ENCODE measurements at places on chromosomes 4 and X.

DNA sequence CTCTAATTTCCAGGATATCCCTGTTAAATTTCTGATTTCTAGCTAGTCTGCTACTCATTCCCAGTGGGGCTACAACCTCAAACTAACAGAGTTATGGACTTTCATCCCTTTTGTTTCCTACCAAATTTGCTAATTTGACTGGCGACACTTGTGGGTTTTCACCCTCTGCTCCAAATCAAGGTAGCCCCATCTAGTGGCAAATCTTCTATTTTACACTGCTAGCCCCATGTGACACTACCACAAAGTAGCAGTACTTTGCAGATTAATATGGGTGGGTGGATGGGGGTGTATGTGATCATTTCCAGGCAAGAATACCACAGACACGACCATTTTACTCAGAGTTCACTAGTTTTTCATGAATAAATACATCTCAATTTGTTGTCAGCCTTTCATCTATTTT is 150.3 kb downstream of the MSL3 start:
- ATAC-seq: no peak

GRCh38 chrX:46321676-46322075 is 223.5 kb downstream of the ZNF674 start:
- no peak for ATAC-seq

DNA sequence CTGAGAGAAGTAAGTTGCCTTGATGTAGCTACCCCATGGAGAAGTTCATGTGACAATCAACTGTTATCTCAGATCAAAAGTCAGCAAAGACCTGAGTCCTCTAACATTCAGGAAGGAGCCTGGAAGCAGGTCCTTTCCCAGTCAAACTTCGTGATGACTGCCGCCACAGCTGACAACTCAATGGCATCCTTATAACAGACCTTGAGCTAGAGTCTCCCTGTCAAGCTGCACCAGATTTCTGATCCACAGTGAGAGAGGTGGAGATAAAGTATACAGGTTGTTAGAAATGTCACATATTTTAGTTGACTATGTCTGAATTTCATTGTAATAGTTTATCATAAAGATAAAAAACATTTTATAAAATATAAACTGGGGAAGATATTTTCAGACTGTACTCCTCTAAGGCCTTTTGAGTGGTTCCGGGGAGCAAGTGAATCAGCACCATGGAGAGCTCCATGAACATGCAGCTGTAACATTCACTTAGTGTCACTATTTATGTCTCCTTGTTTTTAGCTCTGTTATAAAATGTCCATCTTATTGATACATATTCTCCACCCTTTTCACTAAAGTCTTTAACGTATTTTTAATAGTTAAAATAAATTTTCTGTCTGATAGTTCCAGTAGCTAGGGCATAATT is 1653.5 kb upstream of the AGA start:
- ATAC-seq: no peak

- no peak for ATAC-seq
Observed at GRCh38 chr4:158492391-158492790, 29.3 kb upstream of the RXFP1 start.

DNA sequence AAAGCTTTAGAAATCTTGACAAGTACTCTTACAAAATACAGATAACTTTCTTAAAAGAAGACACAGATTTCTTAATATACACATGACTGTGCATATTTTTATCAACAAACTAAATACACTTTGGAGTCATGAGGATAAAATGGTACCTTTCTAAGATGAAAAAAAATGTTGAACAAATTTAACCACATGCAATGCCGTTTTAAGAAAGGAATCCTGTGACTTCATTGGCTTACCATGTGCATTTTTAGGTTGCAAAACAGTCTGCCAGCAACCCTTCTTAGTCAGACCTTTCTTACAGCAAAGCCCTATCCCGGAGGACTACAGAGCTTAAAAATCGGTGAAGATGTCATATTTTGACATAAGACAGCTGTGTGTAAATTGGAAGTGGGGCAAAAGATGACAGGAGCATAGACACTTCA is 51.7 kb downstream of the GASK1B start:
- ATAC-seq: no peak

DNA sequence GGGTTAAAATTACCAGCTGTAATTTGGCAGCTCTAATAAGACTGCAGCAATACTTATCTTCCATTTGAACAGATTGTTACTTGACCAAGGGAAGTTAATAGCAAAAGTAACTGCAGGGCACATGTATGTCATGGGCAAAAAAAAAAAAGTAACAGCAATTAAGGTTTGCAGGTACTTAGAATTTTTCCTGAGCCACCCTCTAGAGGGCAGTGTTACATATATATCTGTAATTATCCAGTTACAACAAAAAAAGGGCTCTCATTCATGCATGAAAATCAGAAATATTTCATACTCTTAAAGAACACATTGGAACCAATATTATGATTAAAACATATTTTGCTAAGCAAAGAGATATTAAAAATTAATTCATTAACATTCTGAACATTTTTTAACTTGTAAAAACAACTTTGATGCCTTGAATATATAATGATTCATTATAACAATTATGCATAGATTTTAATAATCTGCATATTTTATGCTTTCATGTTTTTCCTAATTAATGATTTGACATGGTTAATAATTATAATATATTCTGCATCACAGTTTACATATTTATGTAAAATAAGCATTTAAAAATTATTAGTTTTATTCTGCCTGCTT is 25.1 kb downstream of the XIAP start:
- ATAC-seq: no peak

DNA sequence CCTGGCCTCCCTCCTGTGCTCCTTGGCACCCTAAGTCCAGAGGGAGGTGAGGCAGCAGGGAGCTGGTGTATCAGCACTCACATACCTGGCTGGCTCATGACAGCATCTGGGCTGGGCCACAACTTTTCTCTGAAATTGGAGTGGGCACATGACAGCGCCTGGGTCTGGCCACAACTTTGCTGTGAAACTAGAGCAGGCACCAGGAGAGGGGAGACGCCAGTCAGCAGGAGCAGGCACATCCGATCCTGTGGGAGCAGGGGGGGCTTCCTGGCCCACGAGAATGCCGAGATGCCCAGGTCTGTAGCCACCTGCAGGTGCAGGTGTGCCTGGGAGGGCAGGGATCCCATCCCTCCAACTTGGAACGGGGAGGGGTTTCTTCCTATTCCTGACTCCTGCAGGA is 69.7 kb upstream of the PPP3CA start:
- ATAC-seq: no peak

DNA sequence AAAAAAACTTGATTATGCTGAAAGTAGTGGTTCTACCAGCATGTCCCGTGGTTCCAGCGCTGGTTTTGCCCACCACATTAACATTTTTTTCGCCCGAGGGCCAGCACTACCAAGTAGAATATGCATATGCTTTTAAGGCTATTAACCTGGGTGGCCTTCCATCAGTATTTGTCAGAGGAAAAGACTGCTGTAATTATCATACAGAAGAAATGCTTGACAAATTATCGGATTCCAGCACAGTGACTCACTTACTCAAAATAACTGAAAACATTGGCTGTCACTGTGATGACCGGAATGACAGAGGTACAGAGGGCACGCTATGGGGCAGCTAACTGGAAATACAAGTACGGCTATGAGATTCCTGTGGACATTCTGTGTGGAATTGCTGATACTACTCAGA is 34.6 kb downstream of the PRPS2 start:
- no peak for ATAC-seq

GRCh38 chr4:73991742-73992000 is 3.7 kb upstream of the PPBP start:
- ATAC-seq: no peak

DNA sequence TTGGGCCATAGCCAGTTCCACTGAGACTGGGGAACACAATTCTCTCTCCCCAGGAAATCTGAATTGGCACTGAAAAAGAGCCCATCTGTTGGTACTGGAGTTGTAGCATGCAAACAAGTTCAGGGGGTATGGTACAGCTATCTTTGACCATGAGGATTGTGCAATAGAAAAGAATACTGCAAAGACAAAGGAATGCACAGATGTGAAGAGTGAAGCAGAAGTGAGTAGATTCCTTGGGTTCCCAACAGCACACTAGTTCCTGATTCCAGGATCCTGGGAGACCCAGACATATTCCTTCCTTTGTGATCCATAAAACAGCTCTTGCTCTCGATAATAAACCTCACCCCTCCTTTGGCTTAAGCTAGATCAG is 43.3 kb upstream of the CTAG2 start:
- ATAC-seq: no peak

DNA sequence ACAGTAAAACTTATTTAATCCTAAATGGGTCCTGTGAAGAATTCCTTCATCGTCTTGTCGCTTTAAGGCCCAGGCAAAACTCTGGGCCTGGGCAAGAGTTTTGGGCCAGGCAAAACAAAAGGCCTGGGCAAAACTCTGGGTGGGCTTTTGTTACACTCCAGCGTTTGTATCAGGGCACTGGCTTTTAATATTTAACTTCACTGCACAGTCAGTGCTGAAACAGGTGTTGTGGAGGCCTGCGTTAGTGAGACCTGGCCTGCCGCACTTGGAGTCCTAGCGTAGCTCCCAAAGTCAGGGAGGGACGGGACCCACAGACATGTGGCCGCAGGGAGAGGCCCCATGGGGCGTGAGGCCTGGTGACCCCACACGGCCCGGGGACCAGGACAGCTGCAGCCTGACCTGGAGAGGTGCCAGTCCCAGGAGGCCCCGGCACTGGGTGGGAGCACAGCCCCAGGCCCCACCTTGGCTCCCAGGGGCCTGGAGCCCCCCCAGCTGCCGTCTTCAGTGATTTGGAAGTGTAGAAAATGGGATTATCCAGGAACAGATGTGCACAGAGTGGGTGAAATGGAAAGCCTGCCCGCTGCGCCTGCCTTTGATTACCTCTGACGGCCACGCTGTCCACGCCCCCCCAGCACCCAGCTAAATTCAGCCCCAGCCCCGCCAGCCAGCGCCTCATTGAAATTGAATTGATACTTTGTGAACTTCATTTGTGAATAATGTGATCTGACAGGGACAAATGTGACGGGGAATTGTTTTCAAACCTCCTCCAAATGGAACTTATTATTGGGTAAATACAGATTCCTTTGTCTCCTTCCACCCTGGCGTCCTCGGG is 132.9 kb upstream of the NKX1-1 start:
- ATAC-seq: no peak

GRCh38 chrX:106341823-106342222 is 173.7 kb downstream of the PWWP3B start:
- ATAC-seq: no peak

GRCh38 chr4:107619066-107619465 is 101.0 kb downstream of the PAPSS1 start:
- no peak for ATAC-seq

DNA sequence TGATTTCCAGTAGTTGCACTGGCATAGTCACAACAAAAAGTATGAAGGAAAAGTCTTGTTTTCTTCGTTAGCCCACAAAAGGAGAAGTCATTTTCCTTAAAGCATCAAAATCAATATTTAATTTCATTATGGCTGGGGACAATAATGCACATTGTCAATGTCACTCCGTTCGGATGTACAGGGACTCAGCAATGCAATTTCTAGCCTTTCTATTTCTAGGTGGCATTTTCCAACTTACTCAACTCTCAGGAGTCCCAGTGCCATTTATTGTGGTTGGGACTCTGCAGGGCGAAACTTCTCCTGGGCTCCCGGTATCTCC is 99.6 kb downstream of the CEP135 start:
- ATAC-seq: no peak

DNA sequence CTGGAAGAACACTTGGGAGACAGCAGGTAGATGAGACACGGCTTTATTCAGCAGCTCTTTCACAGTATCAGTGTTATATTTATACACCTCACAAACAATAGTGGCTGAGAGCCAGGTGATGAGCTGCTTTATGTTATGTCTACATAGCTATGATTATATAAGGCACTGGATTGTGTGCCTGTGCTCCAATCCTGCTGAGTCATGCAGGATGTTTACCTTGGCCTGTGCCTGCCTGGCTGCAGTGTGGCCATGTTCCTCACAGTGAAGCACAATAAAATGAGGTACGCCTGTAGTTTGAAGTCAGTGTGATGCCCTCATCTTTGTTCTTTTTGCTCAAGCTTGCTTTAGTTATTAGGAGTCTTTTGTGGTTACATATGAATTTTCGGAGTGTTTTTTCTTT is 31.3 kb downstream of the CXCL13 start:
- ATAC-seq: no peak

DNA sequence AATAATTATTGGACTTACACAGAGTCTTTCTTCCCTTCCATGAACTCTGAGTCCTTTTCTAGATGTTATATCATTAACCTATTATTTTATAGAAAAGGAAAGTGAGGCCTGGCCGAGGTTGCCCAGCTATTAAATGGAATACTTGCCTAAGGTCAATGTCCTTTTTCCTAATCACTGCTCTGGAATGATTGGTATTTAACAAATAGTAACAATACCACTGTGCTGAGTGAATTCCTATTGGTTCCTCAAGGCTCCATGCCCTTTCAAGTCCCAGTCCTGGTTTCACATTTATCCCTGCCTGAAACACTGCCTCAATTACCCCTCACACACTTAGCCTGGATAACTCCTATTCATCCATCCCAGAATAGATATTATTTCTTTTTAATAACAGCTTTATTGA is 6.2 kb downstream of the TCEAL9 start:
- no peak for ATAC-seq

GRCh38 chrX:30488092-30488491 is 89.5 kb downstream of the TASL start:
- no peak for ATAC-seq

DNA sequence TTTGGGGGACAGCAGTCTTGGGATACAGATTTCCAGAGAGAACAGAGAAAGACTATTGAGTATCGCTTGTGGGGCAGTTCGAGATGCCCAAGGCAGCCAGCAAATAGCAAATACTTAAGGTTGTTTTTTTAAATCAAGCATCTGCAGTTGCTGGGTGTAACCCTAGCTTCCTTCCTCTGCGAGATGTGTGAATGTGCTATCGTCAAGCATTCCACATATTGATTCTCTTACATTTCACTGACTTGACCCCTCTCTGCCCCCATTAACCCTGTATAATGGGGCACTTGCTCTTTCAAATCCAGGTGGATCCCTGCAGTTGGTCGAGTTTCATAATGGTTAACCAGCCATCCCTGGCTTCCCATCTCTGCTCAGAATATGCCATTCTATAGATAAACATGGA is 23.5 kb downstream of the KCNE5 start:
- ATAC-seq: no peak

DNA sequence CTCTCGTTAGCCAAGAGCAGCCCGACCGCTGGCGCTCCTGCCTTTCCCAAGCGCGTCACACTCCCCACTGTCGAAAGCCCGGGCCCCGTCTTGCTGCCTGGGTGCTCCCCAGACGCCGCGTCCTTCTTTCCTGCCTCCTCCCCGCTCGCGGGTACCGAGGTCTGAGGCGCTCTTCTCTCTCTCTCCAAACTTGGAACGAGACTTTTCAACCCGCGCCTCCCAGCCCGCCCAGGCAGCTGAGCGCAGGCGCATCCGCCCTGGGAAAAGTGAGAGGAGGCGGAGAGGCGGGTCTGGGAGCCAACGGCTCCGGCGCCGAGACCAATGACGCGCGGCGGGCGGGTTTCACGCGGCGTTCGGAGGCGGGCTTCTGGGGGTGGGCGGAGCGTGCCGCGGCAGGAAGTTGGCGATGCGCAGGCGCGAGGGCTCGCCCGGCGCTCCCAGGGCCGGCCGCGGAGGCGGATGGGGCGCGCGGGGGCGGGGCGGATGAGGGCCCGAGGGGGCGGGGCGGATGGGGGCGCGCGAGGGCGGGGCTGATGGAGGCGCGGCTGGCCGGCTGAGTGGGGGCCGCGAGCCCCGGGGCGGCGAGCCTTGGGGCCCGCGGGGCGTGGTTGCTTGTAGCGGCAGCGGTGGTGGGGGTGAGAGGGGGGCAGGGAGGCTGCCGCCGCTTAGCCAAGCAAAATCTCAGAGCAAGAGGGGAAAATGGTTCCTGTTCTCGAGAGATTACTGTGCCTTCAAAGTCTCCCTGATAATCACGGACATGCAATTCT is at the start of gene RBBP7:
RBBP7 (minus strand) TSS at position 268 of the 767 bp plus-strand sequence. CDS start 309 bp downstream, outside the sequence.
- ATAC-seq: peak; percentile 92

- ATAC-seq: no peak
Observed at GRCh38 chrX:124010157-124010556, 48.7 kb downstream of the STAG2 start.

Measured in stimulated activated memory B cell treated with anti-CD40 and anti-IgM and Interleukin-4, amounts not matched to agents 10 μg/mL and 1 μg/mL and 100 μg/mL, for 72 hours (primary cell).